ENCODE measurements at places on chromosomes 5 and 9. TPM values are rescaled to one million over a fixed set of nuclear protein-coding genes. Genes with fewer than 3 reads are reported as not detected.

Gene C5orf34
- total RNA-seq: 2.6 TPM

Gene PAM
- 218 TPM for total RNA-seq

Gene TMC1
- total RNA-seq: 0.33 TPM

Gene SUSD3
- total RNA-seq: 0.98 TPM

Gene NACC2
- 39.5 TPM for total RNA-seq

Gene HAVCR1
- not detected for total RNA-seq

Gene PCSK5
- total RNA-seq: 4.2 TPM

Gene NSD1
- total RNA-seq: 44.1 TPM

Gene TLN1
- total RNA-seq: 296 TPM

Gene SHOC1
- not detected for total RNA-seq

Gene NRG2
- 0.96 TPM for total RNA-seq

Gene SH2D3C
- 85.9 TPM for total RNA-seq

Gene EGR1
- total RNA-seq: 0.98 TPM

Gene BAAT
- total RNA-seq: not detected

Gene CYSRT1
- total RNA-seq: 0.65 TPM

Gene NUTM2F
- not detected for total RNA-seq

Gene EMB
- total RNA-seq: 0.10 TPM

Gene HSD17B4
- total RNA-seq: 86.3 TPM

Gene LCN6
- total RNA-seq: not detected

Gene CKMT2
- not detected for total RNA-seq

Gene ADGRV1
- under 0.01 TPM for total RNA-seq

Gene CYLC2
- not detected for total RNA-seq

Gene PCDHB7
- total RNA-seq: 0.57 TPM

Gene PLAC8L1
- total RNA-seq: 0.29 TPM

Gene SGCD
- total RNA-seq: 0.19 TPM

Gene TICAM2
- total RNA-seq: 1.4 TPM

All from vein endothelial cell (primary cell).